ENCODE measurements at places on chromosomes 6 and 20.
A peak's percentile ranks its signal among the peaks of the same experiment; 100 is the strongest.

GRCh38 chr20:49400904-49401303, 81.6 kb downstream of the KCNB1 start:
- DNase-seq = no peak

- no peak for DNase-seq
Observed at GRCh38 chr20:51412951-51413481, 129.5 kb downstream of the NFATC2 start.

DNA sequence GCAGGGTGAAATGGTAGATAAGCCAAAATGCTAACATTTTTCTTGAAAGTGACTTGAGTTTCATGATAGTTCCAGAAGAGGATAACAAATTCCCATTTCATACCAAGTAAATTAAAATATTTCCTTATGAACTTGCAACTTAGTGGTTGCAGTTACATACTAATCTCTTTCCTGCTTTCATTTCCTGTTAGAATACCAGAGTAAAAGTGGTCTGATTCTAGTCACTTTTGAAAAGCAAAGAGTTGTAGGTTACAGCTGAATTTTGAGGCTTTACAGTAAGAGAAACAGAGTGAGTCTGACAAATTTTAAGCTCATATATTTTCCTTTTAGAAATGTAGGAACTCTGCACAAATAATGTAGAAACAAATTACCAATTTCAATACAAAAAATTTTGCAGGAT, 117.4 kb downstream of the ZFAND3 start:
- no peak for DNase-seq

DNA sequence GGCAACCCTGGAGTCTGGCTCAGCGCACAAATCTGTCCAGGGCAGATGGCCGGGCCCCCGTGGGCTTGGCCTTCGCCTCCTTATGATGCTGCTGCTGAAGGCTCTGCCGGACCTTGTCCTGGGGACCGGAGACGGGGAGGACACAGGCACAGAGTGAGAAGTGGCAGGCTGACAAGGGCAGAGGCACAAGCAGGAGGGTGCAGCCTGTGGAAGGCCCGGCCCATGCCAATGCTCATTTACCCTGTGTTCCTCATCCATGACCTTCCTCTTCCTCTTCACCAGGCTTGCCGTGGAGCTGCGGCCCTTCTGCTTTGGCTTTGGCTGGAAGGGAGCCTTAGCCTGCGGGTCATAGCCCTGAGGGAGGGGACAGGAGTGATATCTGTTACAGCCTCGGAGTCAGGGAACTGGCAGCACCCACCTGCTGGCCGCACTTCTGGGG, 2.4 kb downstream of the B3GALT4 start:
- no peak for DNase-seq

- DNase-seq = no peak
Observed at GRCh38 chr20:41811456-41811855, 193.3 kb upstream of the CHD6 start.

- no peak for DNase-seq
Observed at GRCh38 chr6:79184086-79184485, 50.4 kb downstream of the HMGN3 start.

- peak; percentile 36 for DNase-seq
Observed at GRCh38 chr20:40506537-40506939, 182.5 kb downstream of the MAFB start.

- DNase-seq = no peak
Observed at GRCh38 chr6:136890986-136891385, 31.1 kb upstream of the SLC35D3 start.

GRCh38 chr20:52166150-52166549, 25.4 kb downstream of the ZFP64 start:
- no peak for DNase-seq

- no peak for DNase-seq
Observed at GRCh38 chr20:63574829-63575743, 1.0 kb upstream of the HELZ2 start.
